Activated gamma-delta T cell treated with Interleukin-2 at 50 U/mL for 16 hours (primary cell): ENCODE measurements at places on chromosomes 6 and 20.

DNA sequence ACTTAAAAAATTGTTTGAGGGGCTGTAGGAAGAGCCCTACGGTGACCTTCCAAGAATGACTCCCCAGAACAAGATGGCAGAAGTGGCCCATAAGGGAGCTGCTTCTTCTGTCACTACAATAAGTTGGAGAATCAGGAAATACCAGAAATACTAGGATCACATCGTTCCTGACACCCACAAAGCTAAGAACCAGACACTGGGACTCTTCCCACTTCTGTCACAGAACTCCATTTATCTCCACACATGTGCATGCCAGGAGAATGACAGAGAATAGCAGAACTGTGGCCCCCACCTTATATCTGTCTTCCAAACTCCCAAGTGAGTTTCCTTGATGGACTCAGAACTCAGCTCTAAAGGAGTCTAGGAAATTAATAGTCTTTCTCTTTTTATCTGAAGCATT is 54.6 kb upstream of the UBR2 start:
- DNase-seq, result no peak

GRCh38 chr6:137550535-137550934 is 56.3 kb upstream of the OLIG3 start:
- no peak for DNase-seq

DNA sequence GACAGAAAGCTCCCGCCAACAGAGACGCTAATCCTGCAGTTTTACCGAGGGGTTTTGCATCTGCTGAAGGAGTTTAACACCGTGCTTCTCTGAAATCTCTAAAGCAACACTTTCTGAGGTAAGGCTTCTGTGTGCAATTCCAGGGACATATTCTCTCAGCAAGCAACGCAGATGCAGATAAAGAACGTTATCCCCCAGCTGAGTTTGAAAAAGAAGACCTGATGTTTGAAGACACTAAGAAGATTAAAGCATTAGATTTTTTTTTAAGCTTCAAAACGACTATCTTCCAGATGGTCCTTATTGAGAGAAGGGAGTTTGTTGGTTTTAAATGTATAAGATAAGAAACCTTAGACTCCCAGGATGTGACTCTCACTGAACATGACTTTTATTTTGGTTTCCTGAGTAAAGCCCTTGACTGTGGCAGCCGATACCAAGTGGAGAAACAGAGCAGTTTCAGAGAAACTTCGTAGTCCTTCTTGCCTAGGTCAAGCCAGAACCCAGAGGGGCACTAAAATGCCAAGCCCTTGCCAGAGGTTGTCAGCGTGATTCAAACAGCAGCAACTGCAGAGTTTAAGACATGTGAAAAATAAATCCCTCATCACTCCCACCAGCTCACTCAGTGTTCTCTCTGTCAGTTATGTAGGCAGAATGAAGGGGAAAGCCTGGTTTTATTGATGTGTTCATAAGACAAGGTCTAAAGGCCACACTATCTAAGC is 353.3 kb upstream of the CNR1 start:
- no peak for DNase-seq

DNA sequence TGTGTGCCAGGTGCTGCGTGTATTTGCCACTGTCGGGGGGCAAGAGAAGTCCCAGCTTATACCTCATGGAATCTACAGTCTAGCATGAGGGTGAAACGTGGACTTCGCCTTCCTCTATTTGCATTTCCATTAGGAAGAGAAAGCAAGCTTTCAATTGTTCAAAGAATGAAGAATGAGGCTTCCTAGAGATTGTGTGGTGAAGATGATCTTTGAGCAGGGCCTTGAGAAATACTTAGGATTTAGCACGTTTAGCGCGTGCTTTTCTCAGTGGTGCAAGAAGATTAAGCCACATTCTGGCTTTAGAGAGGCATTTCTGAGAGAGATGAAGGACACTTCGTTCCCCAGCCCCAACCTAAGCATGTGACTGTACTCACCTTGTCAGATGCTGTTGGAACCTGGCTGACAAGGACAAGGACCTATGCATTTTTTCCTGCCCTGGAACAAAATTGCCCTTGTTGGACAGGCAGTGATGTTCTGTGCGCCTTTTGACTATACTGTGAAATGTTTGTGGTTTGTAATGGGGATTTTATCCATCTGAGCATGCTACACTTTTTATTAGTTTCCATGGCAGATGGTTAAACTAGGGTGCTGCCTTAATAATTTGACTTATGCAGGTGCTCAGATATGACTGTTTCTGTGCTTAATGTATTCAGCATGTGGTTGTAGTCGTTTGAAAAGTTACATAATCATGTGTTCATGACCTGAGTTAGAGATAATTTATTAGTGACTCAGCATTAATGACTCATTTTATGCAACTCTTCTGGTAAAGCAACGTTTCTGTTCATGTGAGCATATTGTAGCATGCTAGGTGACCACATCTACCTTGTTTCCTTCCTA is 10.7 kb downstream of the TULP4 start:
- DNase-seq, result no peak

DNA sequence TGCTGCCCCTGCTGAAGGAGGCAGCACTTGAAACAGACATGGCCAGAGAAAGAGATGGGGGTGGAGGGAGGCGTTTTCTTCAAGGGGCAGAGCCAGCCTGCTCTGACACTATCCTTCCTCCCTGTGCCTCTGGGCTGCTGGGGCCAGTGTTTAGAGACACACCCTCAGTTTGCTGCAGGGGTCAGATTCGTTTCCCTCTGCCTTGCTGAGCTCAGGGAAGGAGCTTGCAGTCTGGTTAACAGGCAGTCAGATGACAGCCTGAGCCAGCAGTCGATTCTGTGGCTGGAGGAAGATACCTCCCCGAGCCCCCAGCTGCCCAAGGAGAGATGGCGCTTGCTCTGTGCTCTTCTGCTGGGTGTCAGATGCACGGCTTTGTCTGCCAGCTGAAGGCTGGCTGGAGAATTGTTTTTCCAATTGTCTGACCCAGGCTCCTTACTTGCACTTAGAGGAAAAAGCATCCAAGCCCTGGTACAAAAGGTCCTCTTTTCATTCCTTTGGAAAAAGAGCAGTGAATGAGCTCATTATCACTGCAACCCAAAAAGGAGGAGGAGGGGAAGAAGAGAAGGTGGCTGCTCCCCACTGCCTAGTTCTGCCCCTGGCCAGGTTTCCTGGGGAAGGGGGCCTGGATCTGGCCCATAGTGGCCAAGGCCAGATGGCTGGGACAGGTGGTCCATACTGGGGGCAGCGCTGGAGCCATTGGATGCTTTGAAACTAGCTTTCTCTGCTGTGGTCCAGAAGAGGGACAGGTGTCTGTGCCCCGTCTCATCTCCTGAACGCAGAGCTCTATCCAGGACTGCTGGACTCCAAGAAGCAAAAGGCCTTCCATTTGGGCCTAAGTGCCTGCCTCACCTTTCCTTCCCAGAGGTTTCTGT is 88.2 kb downstream of the TCP11 start:
- DNase-seq, result no peak

DNA sequence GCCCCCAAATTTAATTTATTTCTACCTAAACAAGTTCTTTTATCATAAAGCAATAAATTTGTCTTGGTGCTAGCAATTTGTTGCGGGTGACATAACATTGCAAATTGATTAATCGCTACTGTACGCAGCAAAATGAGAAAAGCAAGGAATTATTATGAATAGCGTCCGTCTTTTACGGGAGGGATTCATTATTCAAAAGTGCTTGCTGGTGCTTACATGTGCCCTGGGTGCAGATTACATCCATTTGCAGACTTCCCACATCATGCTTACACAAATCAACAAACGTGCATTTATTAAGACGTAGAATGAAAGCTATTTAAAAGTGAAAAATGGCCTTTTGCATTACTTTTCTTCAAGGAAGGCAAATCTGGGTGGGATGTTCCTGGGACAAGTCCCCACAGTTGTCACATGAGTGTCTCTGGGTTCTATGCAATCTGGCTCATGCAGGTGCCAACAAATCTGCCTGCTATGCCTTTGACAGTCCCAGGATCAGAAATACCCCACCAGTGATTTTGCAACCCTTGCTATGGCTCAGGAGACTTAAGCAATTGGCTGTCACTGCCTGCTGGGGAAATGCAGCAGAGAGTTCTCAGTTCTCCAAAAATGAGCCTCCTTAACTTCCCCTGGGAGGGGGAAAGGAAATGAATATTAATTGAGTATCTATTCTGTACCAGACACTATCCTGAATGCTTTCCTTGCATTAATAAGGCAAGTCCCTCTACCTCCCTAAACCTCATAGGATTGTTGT is 30.1 kb upstream of the MAFB start:
- no peak for DNase-seq

DNA sequence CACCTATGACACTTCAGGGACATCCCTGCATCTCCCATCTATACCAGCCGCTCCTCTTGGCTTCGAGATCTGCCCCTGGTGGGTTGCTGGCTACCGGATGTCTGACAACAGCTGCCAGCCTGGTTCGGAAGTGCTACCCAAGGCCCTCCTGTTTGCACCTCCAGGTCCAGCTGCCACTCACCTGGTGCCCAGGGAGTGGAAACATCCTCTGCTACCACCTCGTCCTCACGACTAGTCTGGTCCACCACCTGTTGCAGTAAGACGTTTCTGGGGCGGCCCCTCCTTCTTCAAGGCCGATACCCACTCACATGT is 8.3 kb upstream of the PCMTD2 start:
- no peak for DNase-seq

DNA sequence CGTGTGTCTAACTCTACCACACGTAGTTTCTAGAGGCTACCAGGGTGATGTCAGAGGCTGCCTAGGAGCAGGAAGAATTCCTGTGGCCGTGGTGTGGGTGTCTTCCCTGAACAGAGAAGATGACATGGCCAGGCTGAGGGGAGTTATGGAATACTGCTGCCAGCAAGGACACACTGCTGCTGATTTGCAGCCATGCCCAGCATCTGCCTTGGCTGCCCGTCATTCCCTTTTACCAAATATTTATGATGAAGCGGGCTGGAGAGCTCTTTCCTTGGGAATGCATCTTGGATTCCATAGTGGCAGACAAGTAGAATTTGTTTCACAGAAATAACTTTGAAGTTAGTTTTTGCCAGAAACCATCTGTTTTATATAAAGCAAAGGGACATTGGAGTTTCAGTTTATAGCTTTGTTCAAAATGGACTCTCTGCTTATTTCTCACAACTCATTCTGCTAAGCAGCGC is 80.8 kb upstream of the VSTM2L start:
- DNase-seq, result no peak

GRCh38 chr6:47047479-47048407 is 5.6 kb upstream of the ADGRF1 start:
- no peak for DNase-seq

GRCh38 chr6:36244641-36245280 is 25.1 kb upstream of the PNPLA1 start:
- no peak for DNase-seq

DNA sequence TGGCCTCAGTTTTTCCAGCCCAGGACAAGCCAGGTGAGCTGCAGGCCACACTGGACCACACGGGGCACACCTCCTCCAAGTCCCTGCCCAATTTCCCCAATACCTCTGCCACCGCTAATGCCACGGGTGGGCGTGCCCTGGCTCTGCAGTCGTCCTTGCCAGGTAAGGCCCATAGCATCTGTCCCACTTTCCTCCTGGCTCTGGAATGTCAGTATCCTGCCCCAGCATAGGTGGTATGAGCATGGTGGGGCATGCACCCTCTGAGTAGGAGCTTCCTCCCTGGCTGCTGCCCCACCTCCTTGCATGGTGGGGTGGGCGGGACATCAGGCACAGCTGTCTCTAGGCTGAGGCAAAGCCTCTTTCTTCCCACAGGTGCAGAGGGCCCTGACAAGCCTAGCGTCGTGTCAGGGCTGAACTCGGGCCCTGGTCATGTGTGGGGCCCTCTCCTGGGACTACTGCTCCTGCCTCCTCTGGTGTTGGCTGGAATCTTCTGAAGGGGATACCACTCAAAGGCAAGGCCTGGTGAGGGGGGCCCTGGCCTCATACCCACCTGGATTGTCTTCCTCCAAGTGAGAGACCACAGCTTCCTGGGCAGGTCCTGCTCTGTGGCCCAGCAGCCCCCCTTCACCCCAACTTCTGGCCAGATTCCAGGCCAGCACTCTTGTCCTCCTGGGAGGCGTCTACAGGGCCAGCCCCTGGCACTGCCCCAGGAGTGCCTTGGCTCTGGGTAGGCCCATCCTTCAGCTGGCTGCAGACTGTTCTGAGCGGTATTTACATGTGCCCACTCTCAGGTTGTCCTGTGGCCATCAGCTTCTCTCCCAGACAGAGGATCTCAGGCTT is 9.1 kb downstream of the PI16 start:
- DNase-seq, result no peak

DNA sequence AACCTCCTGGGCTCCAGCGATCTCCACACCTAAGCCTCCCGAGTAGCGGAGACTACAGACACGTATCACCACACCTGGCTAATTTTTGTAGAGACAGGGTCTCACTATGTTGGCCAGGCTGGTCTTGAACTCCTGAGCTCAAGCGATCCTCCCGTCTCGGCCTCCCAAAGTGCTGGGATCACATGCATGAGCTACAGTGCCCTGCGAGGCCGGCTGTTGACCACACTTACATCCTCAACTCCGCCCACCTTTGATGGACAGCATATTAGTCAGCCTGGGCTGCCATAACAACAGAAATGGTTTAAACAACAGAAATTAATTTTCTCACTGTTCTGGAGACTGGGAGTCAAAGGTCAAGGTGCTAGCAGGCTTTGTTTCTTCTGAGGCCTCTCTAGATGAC is 107.7 kb downstream of the JPH2 start:
- DNase-seq, result no peak

- DNase-seq, result no peak
These were observed 335.7 kb downstream of the NRN1 start for GRCh38 chr6:5670811-5671561.

GRCh38 chr6:168033791-168034190 is 36.3 kb downstream of the KIF25 start:
- DNase-seq, result no peak

DNA sequence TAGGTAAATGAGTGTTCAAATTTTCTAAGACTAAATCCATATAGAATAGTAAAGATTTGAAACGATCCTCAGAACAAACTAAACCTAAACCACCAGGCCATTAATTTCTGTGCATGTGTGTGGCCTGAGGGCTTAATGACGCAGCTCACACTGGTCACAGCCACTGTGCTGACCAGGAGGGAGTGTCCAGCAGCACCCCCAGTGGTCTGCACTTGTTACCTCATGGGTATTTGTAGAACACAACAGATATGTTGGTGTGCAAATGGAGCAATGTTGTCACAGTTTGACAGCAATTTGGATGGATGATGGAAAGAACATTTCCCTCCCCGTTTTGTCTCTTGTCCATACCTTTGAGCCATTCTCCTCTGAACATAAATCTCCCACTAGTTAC is 122.4 kb upstream of the EXOC2 start:
- DNase-seq, result no peak

- DNase-seq, result no peak
These were observed 38.9 kb upstream of the SAYSD1 start for GRCh38 chr6:39153766-39154397.

- DNase-seq, result no peak
These were observed 9.7 kb upstream of the MARCKS start for GRCh38 chr6:113847447-113847846.

DNA sequence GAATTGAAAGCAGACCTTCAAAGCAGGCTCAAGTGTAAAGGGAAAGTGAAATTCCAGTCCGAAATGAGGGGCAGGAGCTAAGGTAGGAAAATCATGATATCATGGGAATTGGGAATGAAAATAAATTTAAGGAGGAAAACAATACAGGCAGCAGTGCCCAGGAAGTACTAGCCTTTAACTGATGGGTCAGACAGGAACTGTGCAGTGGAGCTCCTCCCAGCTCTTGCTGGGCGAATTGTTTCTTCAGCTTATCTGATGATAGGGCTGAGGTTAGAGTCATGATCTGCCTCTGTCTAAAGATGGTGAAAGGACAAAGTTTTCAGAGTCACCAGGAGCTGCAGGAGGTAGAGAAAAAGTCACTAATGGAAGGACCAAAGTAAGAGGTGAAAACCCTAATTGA is 457.9 kb upstream of the PTCHD4 start:
- no peak for DNase-seq

- no peak for DNase-seq
These were observed 58.5 kb upstream of the ATXN1 start for GRCh38 chr6:16819752-16820151.
